ENCODE measurements at places on chromosomes 16 and 17.

GRCh38 chr16:56029026-56029425, 153.9 kb upstream of the CES5A start:
- no peak for DNase-seq

DNA sequence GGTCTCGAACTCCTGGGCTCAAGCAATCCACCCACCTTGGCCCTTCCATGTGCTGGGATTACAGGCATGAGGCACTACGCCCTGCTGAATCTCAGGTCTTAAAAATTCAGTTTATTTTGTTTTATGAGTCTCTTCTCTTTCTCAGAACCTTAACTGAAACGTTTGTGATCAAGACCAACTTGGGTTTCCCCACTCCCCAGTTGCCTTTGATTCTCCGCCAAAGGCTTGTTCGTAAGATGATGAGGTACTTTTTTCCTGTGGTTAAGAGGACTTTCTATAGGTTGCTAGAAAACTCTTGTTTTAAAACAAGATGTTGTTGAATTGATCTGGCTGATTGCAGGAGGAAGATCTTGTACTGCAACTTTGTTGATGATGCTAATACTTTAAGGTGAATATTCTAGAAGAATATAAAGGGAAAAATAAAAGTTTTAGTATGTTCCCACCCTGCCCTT, 11.7 kb downstream of the ABCC1 start:
- peak; percentile 81 for DNase-seq

GRCh38 chr16:86298758-86299134, 211.6 kb upstream of the FOXF1 start:
- no peak for DNase-seq

GRCh38 chr16:48580925-48581500, 29.0 kb downstream of the N4BP1 start:
- no peak for DNase-seq
